Stimulated activated CD4-positive, alpha-beta T cell treated with anti-CD3 and anti-CD28 coated beads, Interleukin-4, amount 100 ng/mL, for 1 hour (primary cell): ENCODE measurements at places on chromosomes 2 and 18.

GRCh38 chr18:27249933-27250332, 64.8 kb upstream of the CHST9 start:
- DNase-seq, result no peak

- no peak for DNase-seq
Measured at GRCh38 chr2:128641421-128642080, 322.9 kb upstream of the HS6ST1 start.

DNA sequence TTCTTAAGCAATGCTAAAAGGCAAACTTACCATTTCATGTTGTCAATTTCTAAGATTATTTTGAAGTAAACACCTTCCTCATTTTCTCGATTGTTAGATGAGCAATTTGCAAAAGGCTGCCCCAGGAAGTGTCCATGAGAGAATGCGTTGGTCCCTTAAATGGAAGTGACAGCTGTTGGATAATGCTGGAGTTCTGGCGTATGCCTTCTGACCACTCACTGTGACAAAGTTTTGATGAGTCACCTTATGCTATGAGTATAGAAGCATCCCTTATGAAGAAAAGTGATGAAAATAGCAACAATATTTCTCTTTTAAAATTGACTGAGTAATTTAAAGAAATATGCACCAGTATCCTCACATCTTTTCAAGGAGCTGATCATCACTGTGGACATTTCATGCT, 1497.5 kb downstream of the DPP10 start:
- DNase-seq, result no peak

- DNase-seq, result no peak
Measured at GRCh38 chr2:20365249-20365817, 14.7 kb upstream of the PUM2 start.

GRCh38 chr2:127358044-127358443, 29.7 kb downstream of the MAP3K2 start:
- no peak for DNase-seq

DNA sequence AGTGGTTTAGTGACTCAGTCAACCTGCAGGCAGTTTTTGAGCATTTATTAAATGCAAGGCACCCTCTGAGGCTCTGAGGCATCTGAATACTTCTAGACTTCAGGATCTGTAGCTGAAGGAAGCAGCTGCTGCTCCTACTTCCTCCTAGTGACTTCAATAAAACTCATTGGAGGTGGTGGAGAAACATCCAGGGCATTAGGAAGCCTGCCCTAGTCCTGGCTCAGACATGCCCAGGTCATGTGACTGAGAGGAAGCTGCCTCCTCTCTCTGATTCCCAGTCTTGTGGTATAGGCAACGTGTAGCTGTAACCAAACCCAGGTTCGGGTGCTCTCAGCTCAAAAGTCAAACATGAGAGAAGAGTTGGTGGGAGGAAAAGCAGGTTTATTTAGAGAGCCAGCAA, 287.2 kb upstream of the GYPC start:
- no peak for DNase-seq

DNA sequence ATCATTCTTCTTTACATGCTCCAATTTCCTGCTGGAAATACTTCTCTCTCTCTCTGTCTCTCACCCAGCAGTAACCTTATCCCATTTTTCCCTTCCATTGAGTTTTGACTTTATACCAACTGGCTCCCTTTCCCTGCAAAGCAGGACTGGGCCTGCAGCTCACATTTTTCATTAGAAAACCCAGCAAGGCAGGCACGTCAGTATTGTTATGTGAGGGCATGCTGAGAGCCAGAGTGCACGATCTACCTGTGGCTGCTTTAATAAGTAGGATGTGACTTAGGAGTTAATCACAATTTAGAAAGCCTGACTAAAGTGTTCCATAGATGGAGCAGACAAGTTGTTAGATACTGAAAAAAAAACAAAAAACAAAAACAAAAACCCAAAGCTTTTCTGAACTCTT, 5.2 kb upstream of the NDUFV2 start:
- DNase-seq, result no peak

DNA sequence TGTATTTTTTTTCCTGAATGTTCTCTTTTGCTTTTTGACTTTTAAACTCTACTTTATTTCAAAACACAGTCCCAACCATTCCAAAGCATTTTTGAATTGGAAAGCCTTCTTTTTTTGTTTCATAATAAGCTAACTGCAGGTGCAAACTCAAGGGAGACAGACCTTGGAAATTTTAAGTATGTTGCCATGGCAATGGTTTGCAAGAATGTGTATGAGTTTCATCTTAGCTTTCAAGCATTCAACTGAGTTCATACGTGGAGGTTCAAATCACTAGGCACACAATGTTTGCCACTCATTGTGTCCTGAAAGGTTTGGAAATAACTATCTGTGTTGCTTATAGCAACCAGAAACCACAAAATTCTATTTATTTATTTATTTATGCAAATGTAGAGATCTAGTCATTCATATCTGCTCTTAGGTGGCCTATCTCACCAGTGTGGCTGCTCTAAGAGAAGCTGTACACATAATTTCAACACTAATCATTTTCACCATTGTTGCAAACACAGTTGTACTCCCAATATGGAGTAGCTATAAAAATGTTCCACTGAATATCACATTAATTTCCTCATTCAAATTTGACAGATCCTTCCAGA, 805.7 kb upstream of the FSHR start:
- no peak for DNase-seq

GRCh38 chr18:79954791-79955190, 3.3 kb upstream of the SLC66A2 start:
- no peak for DNase-seq

- peak; percentile 80 for DNase-seq
Measured at GRCh38 chr2:216034065-216034464, 20.7 kb upstream of the MREG start.

DNA sequence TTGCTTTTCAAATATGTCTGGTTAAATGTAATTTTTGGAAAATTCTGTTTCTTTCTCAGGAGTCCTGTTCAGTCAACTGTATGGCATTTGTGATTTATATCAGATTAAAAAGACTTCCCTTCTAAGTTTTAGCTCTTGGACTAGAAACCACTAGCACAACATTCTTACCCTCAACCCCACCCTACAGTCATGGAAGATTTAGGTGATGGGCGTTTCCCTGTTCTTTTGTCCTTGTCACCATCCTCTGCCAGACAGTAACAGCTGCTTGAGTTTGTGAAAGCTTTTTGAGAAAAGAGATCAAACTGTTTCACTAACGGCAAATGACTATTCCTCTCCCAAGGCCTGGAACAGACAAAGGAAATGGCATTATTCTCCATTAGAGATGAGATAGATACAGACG, 31.8 kb downstream of the SERPINB5 start:
- no peak for DNase-seq

- DNase-seq, result no peak
Measured at GRCh38 chr2:69789772-69790600, 39.5 kb upstream of the GMCL1 start.

- no peak for DNase-seq
Measured at GRCh38 chr18:980586-980985, 75.9 kb downstream of the ADCYAP1 start.

DNA sequence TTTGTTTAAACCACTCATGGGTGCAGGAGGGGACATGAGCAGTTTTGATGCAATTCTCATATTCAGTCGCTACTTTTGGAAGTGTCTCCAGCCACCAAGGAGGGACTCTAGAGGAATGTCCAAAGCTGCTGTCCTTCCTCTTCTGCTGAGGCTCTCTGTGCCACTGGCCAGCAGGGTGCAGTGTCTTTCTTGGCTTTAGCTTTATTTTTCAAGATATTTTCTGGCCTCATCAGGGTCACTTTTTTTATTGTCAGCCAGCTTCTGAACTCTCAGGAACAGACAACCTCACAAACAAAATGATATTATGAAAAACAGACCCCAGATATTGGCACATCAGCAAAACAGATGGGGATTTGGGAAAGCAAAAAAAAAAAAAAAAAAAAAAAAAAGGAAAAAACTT, 289.3 kb upstream of the ZSWIM2 start:
- DNase-seq, result no peak

DNA sequence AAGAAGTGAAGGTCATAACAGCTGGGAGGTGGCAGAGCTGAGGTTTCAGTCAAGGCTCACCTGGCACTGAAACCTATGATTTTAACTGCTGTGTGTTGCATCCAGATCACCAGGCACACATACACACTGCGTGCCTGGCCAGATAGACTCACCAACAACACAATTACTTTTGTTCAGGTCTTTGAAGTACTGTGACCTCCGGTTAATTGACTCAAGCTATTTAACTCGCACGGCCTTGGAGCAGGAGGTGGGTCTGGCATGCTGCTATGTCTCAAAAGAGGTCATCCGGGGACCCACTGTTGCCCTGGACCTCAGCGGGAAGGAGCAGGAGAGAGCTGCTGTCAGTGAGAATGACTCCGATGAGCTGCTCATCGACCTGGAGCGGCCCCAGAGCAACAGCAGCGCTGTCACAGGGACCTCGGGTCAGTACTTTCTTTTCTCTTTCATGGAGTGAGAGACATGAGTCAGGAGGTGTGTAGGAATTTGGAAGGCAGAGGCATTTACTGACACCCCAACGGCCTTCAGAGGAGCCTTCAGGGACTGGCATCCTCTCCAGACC, 104.1 kb downstream of the ESCO1 start:
- no peak for DNase-seq
